ENCODE measurements at places on chromosomes 5 and 9.
A peak's percentile ranks its signal among the peaks of the same experiment; 100 is the strongest.

- peak; percentile 57 for DNase-seq
These were observed 1.2 kb downstream of the ST8SIA4 start for GRCh38 chr5:100901821-100902341.

DNA sequence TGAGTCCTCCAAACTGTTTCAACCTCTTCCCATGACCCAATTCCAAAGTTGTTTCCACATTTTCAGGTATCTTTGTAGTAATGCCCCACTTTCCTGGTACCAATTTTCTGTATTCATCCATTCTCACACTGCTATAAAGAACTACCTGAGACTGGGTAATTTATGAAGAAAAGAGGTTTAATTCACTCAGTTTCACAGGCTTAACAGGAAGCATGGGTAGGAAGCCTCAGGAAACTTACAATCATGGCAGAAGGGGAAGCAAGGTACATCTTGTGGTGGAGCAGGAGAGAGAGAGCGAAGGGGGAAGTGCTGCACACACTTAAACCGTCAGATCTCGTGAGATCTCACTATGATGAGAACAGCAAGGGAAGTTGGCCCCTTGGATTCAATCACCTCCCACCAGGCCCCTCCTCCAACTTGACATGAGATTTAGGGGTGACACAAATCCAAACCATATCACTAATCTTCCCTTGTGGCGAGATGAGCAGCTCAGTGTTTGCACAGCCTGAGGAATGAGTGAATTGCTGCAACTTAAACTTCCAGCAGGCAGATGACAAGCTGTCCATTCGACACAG lies 42.9 kb downstream of the TRIP13 start:
- DNase-seq: no peak

DNA sequence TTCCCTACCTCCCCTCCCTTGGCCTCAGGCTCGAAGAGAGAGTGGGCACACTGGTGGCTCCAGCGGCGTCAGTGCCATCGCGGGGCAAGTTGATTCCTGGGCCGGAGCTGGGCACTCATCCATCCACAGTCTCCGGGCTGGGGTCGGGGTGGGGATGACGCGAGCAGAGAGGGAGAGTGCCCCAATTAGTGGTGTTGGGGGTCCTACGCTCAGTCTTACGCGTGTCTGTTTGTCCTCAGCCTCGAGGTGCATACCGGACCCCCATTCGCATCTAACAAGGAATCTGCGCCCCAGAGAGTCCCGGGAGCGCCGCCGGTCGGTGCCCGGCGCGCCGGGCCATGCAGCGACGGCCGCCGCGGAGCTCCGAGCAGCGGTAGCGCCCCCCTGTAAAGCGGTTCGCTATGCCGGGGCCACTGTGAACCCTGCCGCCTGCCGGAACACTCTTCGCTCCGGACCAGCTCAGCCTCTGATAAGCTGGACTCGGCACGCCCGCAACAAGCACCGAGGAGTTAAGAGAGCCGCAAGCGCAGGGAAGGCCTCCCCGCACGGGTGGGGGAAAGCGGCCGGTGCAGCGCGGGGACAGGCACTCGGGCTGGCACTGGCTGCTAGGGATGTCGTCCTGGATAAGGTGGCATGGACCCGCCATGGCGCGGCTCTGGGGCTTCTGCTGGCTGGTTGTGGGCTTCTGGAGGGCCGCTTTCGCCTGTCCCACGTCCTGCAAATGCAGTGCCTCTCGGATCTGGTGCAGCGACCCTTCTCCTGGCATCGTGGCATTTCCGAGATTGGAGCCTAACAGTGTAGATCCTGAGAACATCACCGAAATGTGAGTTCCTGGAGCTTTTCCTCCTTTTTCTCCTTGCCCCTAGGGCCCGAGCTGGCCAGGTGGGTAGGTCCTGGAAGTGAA lies 861 bp downstream of the NTRK2 start:
- no peak for DNase-seq

- DNase-seq: no peak
These were observed 144.7 kb downstream of the SAXO1 start for GRCh38 chr9:18888290-18888689.

DNA sequence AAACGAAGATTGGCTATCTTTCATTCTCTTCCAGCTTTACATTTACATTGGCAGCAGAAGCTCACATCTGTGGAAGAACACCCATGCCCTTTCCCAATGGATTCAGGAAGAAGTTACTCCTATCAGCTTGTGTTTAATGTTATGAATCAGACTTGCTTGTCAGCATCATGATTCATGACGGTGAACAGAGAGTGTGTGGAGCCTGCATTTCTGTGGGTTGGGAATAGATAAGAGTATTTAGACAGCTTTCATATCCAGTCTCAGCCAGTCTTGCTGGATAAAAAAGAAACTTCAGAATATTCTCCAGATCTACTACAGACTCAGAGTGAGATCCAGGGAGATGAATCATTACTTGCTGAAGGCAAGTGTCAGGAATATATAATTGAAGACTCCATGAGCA lies 812.9 kb upstream of the ZNF608 start:
- DNase-seq: no peak

DNA sequence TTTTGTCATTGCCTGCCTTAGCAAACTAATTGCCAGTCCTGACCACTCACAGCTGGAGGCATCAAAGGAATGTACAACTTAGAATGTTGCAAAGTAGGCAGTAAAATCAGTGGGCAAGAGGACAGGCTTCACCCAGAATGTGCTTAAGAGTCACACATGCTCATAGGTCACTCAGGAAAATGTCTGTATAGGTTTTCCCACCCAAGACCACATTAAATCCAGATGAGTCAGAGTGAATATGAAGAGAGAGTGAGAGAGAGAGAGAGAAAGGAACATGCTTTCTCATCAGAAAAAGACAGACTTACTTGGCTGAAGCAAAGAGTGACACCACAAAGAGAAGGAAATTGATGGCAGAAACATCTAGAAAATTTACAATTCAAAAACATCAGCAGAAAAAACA lies 37.9 kb downstream of the PLEKHG4B start:
- DNase-seq: no peak

GRCh38 chr9:120438836-120439546 lies 141.0 kb downstream of the CDK5RAP2 start:
- DNase-seq: no peak

- DNase-seq: no peak
These were observed 220.6 kb upstream of the MAP3K1 start for GRCh38 chr5:56594792-56595191.

Measured in activated CD8-positive, alpha-beta memory T cell treated with anti-CD3 and anti-CD28 coated beads for 4 hours (primary cell).